Activated CD8-positive, alpha-beta memory T cell treated with anti-CD3 and anti-CD28 coated beads for 4 hours (primary cell): ENCODE measurements at places on chromosomes 6 and 20.

- DNase-seq, result no peak
Measured at GRCh38 chr6:132070356-132070755, 119.2 kb upstream of the CCN2 start.

GRCh38 chr20:15710636-15711035 is 862.6 kb downstream of the KIF16B start:
- no peak for DNase-seq

DNA sequence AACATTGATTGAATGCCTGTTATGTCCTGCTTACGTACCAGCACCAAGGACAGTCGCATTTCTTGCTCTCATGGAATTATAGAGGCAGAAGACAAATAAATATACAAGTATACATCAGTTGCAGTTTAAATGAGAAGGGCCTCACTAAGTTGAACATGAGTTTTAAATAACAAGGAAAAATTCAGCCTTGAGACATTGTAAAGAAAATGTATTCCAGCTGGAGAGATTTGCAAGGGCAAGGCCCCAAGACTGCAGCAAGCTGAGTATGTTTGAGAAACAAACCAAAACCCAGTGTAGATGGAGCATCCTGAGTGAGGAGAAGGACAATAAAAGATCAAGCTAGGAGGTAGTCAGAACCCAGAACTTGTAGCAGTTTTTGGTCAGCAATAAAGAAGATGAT is 123.2 kb upstream of the BMP5 start:
- DNase-seq, result no peak

DNA sequence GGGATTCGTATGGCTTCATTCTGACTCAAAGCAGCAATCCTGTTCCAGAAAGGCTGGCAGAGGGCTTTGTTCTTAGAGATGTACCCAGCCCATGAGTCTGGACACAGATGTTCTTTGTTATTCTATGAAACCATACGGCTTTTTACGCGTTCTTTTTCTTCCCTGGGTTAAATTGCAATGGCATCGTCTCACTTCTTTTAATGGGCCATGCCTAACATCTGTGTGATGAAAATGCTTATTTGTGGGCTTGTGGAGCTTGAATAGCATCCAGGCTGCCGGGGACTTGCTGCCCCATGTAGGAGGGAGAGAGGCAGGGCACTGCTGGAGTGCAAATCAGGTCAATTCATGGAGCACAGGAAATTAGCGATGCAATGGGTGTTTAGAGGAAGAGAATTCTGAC is 19.4 kb downstream of the FAM50B start:
- DNase-seq, result no peak

DNA sequence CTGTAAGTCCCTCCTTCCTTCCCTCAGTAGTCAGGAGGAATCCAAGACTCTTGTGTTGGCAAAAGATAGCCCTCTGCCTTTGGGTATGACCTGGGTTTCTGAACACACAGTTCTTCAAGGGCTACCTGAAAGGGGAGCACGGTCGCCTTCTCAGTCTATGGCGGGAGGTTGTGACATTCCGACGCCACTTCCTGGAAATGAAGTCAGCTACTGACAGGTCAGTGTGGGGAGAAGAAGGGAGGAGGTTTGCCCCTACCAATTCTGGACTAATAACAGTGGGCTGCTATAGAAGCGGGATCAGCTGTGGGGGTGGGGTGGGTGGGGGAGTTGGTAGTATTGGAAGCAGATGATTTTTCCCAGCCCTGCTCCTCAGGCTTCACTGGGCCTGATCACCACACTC is 11.5 kb downstream of the CEP250 start:
- no peak for DNase-seq
